Activated CD8-positive, alpha-beta T cell treated with anti-CD3 and anti-CD28 coated beads, Interleukin-2, amount 10 ng/mL, durations not matched to agents 7 days and 5 days (primary cell): ENCODE measurements at places on chromosomes 2 and 18.

GRCh38 chr2:54482715-54483114 is 26.6 kb downstream of the SPTBN1 start:
- peaks cover 3% of the 10 kb centered on the region for H3K27me3 ChIP-seq
- no peak overlapping the region for H3K4me3 ChIP-seq
- H3K36me3 ChIP-seq = no peaks in the 10 kb centered on the region
- H3K4me1 ChIP-seq = no peaks in the 10 kb centered on the region
- H3K27ac ChIP-seq = no peak overlapping the region
- no peak for DNase-seq

GRCh38 chr2:80288576-80288975 is 16.0 kb downstream of the LRRTM1 start:
- H3K36me3 ChIP-seq = no peaks in the 10 kb centered on the region
- H3K4me3 ChIP-seq = no peak overlapping the region
- no peaks in the 10 kb centered on the region for H3K4me1 ChIP-seq
- no peaks in the 10 kb centered on the region for H3K27me3 ChIP-seq
- H3K27ac ChIP-seq = no peak overlapping the region

DNA sequence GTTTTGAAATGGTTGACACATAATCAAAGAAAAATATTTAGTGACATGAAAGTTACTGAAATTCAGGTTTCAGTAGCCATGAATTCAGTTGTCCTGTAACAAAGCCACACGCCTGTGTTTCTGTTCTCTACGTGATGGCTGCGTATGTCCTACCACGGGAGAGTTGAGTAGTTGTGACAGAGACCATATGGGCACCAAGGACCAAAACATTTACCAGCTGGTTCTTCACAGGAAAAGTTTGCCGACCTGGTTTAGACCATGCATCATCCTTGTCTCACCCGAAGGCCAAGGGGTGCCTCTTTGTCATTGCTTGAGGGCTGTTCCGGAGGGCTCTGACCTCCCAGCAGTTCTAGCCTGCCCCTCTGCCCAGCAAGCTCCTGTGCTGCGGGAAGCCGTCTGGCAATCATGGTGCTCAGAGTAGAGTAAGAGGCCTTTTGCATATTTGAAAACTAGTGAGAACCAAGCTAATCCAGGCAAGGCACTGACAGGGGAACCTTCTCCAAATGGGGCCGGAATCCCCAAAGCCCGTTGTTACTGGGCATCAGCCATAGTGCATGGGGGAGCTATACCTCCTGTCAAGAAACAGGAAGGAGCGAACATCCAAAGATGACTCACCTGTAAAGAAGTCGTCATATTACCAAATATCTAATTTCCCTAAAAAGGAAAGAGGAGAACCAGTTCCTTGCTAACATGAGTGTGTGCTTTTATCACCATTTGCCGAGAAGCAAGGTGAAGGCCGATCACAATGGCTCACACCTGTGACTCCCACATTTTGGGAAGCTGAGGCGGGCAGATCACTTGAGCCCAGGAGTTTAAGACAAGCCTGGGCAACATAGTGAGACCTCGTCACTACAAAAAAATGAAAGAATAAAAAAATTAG is 92.6 kb upstream of the RAB12 start:
- H3K4me1 ChIP-seq = peaks cover 3% of the 10 kb centered on the region
- DNase-seq = no peak
- no peaks in the 10 kb centered on the region for H3K36me3 ChIP-seq
- H3K27ac ChIP-seq = no peak overlapping the region

- no peaks in the 10 kb centered on the region for H3K36me3 ChIP-seq
- H3K4me1 ChIP-seq = no peaks in the 10 kb centered on the region
- H3K27ac ChIP-seq = no peak overlapping the region
Measured at GRCh38 chr2:156687715-156688114, 251.5 kb downstream of the GPD2 start.

GRCh38 chr2:238970553-238971081 is 122.7 kb downstream of the TWIST2 start:
- peaks cover 4% of the 10 kb centered on the region for H3K27me3 ChIP-seq
- no peak overlapping the region for H3K27ac ChIP-seq
- DNase-seq = peak; percentile 48
- no peak overlapping the region for H3K4me3 ChIP-seq
- no peaks in the 10 kb centered on the region for H3K4me1 ChIP-seq

DNA sequence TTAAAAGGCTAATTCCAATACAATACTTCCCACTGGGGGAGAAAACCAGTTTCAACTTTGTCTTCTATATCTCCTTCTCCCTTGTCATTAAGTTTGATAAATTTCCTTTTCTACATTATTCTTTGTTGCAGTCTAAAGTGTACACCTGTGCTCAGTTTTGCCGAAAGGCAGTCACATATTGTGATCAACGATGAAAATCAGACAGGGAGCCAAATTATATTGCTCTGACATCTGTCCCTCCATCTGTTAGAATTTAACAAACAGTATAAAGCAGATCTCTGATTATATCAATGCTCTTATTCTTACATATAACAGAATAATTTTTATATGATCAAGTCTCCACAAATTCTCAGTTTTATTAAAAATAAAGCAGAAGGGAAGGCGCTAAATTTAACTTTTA is 496.7 kb downstream of the NRXN1 start:
- H3K27me3 ChIP-seq = no peaks in the 10 kb centered on the region
- H3K27ac ChIP-seq = no peak overlapping the region
- no peaks in the 10 kb centered on the region for H3K36me3 ChIP-seq
- no peak for DNase-seq
- H3K4me3 ChIP-seq = no peak overlapping the region
